ENCODE measurements at places on chromosomes 6 and 20.

- no peak for DNase-seq
Measured at GRCh38 chr6:144644776-144645175, 359.6 kb downstream of the UTRN start.

GRCh38 chr6:135703621-135704020, 147.9 kb upstream of the PDE7B start:
- no peak for DNase-seq

- no peak for DNase-seq
Measured at GRCh38 chr6:29739136-29739881, 16.1 kb downstream of the HLA-F start.

DNA sequence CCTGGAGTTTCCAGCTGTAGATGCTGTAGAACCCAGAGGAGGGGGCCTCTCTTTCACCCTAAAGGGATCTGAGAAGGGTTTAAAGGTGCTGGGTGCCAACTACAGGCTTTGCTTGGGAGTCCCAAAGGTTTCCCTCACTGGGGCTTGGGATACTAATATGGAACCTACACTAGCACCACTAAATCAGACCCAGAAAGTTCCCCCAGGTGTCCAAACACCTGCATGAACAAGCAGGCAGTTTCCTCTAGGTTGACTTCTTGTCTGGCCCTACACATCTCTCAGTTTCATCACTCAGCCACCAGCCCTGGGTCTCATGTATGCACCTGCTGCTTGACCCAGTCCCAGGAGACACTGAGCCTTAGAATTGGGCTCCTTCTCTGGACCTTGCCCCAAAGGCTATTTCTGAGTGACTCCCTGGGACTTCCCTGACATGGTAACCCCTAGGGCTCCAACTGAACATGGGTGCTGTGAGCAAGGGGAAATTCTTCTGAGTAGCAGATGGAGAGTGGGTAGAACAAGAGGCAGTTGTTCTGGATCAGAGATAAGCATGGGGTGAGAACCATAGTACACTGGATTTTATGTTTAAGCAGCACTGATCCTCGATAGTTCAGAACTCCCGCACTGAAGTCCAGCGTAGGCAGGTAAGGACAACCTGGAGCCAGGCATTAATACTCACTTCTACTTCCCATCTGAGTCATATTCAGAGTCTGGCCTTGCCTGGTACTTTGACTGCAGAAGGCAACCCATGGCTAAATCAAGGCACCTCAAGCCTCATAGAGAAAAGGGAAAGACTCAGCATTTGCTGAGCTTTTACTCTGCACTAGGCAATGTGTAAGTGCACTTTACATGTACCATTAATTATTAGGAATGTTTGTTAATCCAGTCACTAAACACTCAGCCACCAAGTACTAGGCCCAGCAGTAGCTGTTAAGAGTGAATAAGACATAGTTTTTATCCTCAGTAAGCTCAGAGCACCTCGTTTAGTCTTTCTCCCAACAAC, 16.8 kb downstream of the BCL2L1 start:
- no peak for DNase-seq

- no peak for DNase-seq
Measured at GRCh38 chr6:125791151-125791819, 525 bp downstream of the NCOA7 start.

DNA sequence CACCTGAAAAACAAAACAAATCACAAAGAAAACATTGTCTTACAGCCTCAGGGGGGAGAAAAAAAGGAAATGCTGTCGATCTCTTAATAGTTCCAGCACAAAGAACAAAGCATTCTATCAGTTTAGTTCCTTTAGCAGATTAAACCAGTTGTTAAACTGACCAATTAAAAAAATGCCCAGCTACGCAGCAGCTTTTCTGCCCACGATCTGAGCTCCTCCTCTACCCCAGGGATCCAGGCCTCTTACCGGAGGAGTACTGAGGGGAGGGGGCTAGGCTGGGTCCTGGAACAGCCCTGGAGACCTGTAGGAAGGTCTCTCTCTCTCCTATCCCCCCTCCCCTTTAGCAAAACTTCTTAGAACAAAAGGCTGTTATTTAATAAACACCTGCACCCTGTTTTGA, 13.4 kb downstream of the PTK7 start:
- no peak for DNase-seq

DNA sequence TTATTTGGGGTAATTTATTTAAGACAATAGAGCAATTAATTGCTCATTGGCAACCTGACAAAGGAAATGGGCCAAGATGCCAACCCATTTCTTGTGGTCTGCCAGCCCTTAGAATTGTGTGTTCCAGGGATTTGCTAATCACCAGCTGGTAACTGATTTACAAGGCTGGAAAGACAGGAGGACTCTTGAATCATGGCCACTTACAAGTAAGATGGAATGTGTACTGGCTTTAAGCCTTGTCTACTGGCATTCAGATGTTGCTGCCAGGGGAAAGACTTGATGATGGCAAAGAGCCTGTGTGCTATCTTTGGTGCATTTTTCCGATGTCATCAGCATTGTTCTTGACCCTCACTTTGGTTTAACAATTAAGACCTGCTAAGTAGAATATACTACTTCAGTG, 91.0 kb downstream of the BCKDHB start:
- DNase-seq = no peak

DNA sequence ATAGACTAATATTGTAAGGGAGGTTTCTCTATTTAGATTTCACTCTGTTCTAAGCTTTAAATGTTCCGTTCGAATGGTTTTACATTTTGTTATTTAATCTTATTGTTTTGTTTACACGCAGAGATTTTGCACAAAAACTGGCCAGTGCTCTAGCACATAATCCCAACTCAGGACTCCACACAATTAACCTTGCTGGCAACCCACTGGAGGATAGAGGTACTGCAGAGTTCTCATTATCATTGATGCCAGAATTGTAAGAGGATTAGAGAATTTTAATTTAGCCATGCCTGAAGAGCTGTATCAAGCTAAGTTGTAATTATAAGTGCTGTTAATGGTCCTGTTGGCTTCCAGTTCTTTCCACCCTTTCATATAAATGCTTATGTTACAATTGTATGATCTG, 179.7 kb upstream of the SCGN start:
- DNase-seq = no peak

Data from stimulated activated CD8-positive, alpha-beta memory T cell treated with anti-CD3 and anti-CD28 coated beads, Interleukin-7, amount 100 ng/mL, for 1 hour (primary cell).